ENCODE measurements at places on chromosomes 12 and 14.

- no peak for DNase-seq
These were observed 22.1 kb downstream of the BAZ1A start for GRCh38 chr14:34853041-34853440.

GRCh38 chr14:83347874-83348273 lies 1814.2 kb upstream of the SEL1L start:
- no peak for DNase-seq

DNA sequence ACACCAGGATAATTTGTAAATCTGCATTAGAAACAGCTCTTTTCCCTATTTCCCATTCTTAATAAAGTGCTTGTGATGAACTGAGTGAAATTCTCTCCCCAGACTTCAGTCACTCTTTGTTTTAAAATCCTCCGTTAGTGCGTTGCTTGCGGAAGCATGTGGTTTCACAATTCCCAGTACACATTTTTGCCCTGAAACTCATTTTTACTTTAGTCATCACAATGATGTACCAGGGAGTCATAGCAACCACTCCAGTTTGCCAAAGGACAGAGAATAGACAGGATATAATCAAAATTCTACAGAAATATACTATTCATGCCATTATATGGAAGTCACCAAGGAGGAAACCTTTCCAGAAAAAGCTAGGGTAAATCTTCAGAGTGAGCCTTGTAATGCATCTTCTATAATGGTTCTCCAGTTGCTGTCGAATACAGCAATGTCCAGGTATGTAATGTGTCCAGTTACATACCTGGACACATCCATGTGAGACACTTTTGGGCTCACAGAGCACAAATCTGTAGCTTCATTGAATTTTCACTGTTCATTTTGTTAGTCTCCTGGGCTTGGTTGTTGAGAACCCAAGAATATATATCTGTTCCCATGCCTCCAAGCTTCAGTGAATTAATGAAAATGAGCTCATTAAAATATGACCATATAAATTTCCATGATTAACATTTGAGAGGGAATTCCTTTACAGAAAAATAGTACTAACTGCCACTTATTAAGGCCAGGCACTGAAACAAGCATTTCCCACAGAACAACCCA lies 57.8 kb downstream of the GPR135 start:
- DNase-seq = no peak

GRCh38 chr14:77859934-77860570 lies 60.1 kb downstream of the ADCK1 start:
- no peak for DNase-seq

GRCh38 chr14:72165229-72165698 lies 233.0 kb downstream of the RGS6 start:
- no peak for DNase-seq

DNA sequence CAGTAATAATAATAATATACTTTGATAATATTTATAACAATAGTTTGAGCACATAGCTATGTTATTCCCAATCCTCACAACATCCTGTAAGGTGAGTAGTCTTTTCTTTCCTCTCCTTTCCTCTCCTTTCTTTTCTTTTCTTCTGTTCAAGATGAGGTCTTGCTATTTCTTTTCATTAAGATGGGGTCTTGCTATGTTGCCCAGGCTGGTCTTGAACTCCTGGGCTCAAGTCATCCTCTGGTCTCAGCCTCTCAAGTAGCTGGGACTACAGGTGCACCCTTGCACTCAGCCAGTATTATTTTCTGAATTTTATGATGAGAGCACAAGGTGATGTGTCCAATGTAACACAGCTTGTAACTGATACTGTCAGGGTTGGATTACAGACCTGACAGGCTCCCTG lies 134.6 kb downstream of the OTOGL start:
- DNase-seq = no peak

GRCh38 chr14:90857866-90858265 lies 41.6 kb upstream of the TTC7B start:
- no peak for DNase-seq

Data from T47D (cell line).